Stomach (tissue), 19 donors: ENCODE measurements at places on chromosomes 7 and 10. TPM values are rescaled to one million over a fixed set of nuclear protein-coding genes. Genes with fewer than 3 reads are reported as not detected.
A peak's percentile ranks its signal among the peaks of the same experiment; 100 is the strongest.

GRM8 gene
- not detected for total RNA-seq

PGAM2 gene
- not detected for total RNA-seq

DNA sequence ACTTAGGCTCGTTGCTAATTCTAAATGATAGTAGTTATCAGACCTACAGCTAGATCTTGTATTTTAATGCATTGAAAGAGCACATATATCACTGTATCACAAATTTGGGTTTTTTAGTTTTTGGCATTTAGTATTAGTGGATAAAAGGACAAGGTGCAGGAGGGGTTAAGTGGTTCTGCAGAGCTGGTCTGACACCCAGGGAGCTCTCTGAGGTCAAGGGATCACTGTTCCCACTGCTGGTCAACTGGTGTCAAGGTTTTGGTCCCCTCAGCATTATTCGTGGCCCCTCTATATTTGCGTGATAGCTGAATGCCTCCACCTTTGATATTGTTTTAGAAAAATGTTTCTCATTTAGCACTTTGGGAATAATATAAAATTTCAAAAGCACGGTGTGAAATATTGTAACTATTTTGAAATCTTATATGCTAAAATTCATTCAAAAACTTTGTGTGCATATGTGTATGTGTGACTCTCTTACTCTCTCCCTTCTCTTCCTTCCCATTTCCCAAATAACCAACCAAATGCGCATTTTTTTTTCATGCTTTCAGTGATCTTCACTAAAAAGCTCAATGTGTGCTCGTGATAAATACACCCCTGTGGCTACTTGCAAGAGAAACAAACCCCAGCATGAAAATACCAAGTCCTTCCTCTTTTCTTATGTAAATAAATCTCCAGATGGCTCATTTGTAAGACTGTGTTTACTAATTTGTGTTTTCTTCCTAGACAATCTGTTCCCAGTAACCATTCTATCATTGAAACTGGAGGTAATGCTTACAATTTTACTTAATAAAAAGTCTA is 309.2 kb downstream of the FGFR2 start:
- DNase-seq, result no peak
- H3K27ac ChIP-seq, result no peak overlapping the region
- H3K4me1 ChIP-seq, result no peaks in the 10 kb centered on the region

NRG3 gene
- total RNA-seq, result 2.5 TPM

DNA sequence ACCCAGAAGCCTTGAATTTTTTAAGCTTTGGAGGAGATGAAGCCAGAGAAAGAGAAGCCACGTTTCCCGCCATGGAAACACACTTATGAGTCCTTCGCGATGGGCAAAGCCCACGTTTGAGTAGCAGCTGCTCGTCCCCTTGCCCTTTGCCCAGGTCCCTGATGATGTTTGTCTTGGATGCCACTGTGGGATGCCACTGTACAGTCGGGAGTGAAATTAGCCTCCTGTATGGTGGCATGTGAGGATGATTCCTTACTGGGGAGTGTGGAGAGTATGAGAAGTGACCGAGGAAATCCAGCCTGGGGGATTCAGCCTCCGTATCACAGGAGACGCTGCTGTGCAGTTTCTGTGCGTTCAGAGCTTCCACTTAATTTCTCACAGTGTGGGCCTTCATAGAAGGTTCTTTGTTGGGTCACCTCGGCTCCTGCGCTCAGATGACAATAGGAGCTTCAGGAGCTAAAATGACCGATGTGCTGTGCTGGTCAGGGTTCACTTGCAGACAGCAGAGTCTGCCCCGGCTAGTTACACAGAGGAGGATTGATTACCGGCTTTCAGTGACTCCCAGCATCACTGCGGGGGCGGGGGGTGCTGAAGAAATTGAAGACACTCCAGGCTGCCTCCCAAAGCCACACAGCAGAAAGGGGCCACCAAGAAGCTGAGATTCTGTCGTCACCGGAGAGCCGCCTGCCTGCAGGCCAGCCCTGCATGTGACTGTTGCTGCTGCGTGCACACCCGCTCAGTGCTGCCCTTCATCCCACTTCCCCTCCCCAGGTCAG is 122.1 kb upstream of the SFMBT2 start:
- no peak overlapping the region for H3K4me3 ChIP-seq
- no peaks in the 10 kb centered on the region for H3K36me3 ChIP-seq
- DNase-seq, result no peak
- H3K27ac ChIP-seq, result no peak overlapping the region
- H3K4me1 ChIP-seq, result no peaks in the 10 kb centered on the region

DNA sequence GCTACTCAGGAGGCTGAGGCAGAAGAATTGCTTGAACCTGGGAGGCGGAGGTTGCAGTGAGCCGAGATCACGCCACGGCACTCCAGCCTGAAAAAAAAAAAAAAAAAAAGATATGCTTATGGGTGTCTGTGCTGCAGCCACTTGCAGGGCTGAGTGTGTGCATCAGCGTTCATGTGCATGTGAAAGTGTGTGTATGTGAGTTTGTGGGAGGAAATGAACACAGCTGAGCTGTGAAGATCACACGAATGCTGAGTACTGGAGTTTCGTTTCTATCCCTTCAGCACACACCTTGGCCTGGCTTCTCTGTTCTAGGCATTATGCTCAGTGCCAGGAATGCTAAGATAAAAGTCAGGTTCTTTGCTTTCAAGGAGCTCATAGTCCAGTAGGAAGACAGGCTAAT is 12.0 kb upstream of the SVOPL start:
- no peaks in the 10 kb centered on the region for H3K4me1 ChIP-seq
- H3K27me3 ChIP-seq, result no peaks in the 10 kb centered on the region
- H3K27ac ChIP-seq, result no peak overlapping the region

GRCh38 chr10:75089634-75090033 is 21.8 kb upstream of the SAMD8 start:
- H3K27me3 ChIP-seq, result no peaks in the 10 kb centered on the region
- H3K27ac ChIP-seq, result no peak overlapping the region
- H3K36me3 ChIP-seq, result no peaks in the 10 kb centered on the region
- no peak for DNase-seq
- H3K4me3 ChIP-seq, result no peak overlapping the region

CFAP70 gene
- 2.2 TPM for total RNA-seq

OR2A1 gene
- not detected for total RNA-seq

DNA sequence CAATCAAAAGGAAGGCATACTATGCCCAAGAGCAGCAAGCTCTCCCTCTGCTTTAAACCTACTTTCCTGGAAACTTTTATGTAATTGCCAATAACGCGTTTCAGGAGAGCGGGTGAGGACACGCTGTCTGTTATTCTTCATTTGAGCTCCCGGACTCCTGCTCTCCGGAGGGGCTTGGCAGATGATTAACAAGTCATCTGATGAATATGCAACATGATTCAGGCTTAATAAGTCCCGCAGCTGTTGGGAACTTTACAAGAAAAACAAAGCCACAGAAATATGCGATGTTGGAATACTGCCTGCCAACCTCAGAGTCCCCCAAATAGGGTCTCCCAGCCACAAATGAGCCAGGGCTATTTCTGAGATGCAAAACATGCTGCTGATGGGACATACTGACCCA is 348.0 kb downstream of the GPAM start:
- peak; percentile 41 for DNase-seq
- no peak overlapping the region for H3K4me3 ChIP-seq
- H3K27ac ChIP-seq, result no peak overlapping the region
- no peaks in the 10 kb centered on the region for H3K27me3 ChIP-seq
- no peaks in the 10 kb centered on the region for H3K4me1 ChIP-seq
- H3K36me3 ChIP-seq, result no peaks in the 10 kb centered on the region

KCP gene
- total RNA-seq, result not detected

DNA sequence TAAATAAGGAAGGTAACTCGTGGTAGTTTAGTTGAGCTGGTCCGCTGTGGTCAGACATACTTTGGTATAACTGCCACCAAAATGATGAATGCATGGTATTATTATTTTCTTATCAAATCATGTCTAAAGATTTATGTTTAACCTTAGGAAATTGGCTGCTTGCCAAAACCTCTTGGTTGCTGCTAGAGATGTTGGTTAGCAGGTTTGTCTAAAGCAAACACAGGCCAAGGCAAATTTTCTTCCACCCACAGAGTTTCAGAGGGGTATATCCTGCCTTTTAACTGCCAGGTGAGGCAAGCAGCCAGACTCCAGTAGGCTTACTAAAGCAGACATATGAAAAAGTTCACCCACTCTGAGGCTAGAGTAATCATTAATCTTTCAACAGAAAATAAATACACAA is 101.4 kb downstream of the SEMA3E start:
- peak; percentile 72 for DNase-seq
- no peaks in the 10 kb centered on the region for H3K36me3 ChIP-seq
- peak overlapping the region; percentile 54 for H3K27ac ChIP-seq
- H3K27me3 ChIP-seq, result no peaks in the 10 kb centered on the region

- no peak overlapping the region for H3K4me3 ChIP-seq
- no peak for DNase-seq
- no peaks in the 10 kb centered on the region for H3K4me1 ChIP-seq
- H3K27ac ChIP-seq, result no peak overlapping the region
- no peaks in the 10 kb centered on the region for H3K36me3 ChIP-seq
- H3K27me3 ChIP-seq, result no peaks in the 10 kb centered on the region
Measured at GRCh38 chr7:141276031-141276430, 202.2 kb downstream of the TMEM178B start.

CACNA2D1 gene
- total RNA-seq, result 4.1 TPM

DNA sequence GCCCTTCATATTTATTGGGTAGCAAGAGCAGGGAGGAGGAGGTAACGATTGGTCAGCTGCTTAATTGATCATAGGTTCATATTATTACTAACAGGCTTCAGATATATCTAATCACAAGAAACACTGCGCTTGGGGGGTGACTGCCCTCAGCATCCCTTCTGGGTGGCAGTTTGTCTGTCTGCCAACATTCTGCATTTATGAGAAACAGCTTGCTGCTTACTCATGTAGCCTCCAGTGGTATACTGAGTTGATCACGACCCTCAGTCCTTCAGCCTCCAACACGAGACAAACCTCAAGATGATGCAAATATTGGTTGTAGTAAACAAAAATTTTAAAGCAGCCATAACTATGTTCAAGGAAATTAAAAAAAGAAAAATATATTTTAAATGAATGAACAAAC is 657.8 kb upstream of the PHF14 start:
- H3K36me3 ChIP-seq, result no peaks in the 10 kb centered on the region
- DNase-seq, result no peak
- H3K4me1 ChIP-seq, result no peaks in the 10 kb centered on the region
- H3K27me3 ChIP-seq, result no peaks in the 10 kb centered on the region

GRCh38 chr7:33129806-33130153 is 416 bp downstream of the BBS9 start:
- H3K4me3 ChIP-seq, result peak overlapping the region; percentile 85
- no peaks in the 10 kb centered on the region for H3K27me3 ChIP-seq
- DNase-seq, result no peak
- peaks cover 11% of the 10 kb centered on the region for H3K4me1 ChIP-seq

GRCh38 chr7:32059289-32060011 is 10.8 kb downstream of the PDE1C start:
- peak; percentile 20 for DNase-seq
- H3K4me1 ChIP-seq, result peaks cover 3% of the 10 kb centered on the region
- H3K36me3 ChIP-seq, result no peaks in the 10 kb centered on the region
- peak overlapping the region; percentile 15 for H3K4me3 ChIP-seq
- no peak overlapping the region for H3K27ac ChIP-seq

GRCh38 chr7:6117533-6117932 is 86.4 kb downstream of the ANKRD61 start:
- DNase-seq, result no peak
- H3K36me3 ChIP-seq, result peaks cover 42% of the 10 kb centered on the region
- no peak overlapping the region for H3K27ac ChIP-seq
- H3K27me3 ChIP-seq, result no peaks in the 10 kb centered on the region
- H3K4me3 ChIP-seq, result no peak overlapping the region

DNA sequence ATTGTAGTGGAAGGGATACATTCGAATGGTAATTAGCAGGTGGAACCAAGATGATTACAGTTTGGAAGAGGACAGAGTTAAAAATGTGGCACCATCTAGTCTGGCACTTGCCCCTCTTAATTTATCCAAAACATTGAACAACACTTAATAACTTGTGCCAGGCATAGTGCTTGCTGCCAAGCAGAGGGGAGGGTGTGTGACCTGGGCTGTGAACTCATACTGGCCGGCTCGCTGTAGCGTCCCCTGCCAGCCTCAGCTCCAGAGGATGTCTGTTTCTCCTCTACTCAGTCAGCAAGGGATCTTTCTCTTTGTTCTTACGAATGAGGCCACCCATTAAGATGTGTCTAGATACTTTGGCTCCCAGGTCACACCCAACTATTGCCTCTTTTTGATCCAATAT is 179.4 kb upstream of the INHBA start:
- H3K4me1 ChIP-seq, result no peaks in the 10 kb centered on the region
- H3K36me3 ChIP-seq, result no peaks in the 10 kb centered on the region
- no peaks in the 10 kb centered on the region for H3K27me3 ChIP-seq
- no peak for DNase-seq
- H3K27ac ChIP-seq, result peak overlapping the region; percentile 37

PALS2 gene
- 7.2 TPM for total RNA-seq

DNA sequence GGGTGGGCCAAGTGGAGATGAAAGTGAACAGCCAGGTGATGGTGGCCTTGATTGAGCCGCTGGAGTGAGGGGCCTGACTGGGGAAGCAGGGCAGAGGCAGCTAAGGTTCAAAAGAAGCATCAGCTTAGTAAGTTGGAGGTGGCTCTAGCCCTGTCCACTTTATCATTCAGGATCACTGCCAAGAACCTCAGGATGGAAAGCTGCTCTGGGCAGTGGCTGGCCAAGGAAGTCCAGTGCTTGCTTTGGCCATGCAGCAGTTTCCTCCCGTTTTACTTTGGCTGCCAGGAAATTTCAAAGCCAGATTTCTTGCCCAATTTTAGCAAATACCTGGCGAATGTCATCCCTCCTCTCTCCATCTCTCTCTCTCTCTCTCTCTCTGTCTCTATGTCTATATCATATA is 384.9 kb downstream of the PLXNA4 start:
- peaks cover 7% of the 10 kb centered on the region for H3K36me3 ChIP-seq
- no peaks in the 10 kb centered on the region for H3K27me3 ChIP-seq
- H3K4me3 ChIP-seq, result no peak overlapping the region

EGFR gene
- 31.7 TPM for total RNA-seq

DNA sequence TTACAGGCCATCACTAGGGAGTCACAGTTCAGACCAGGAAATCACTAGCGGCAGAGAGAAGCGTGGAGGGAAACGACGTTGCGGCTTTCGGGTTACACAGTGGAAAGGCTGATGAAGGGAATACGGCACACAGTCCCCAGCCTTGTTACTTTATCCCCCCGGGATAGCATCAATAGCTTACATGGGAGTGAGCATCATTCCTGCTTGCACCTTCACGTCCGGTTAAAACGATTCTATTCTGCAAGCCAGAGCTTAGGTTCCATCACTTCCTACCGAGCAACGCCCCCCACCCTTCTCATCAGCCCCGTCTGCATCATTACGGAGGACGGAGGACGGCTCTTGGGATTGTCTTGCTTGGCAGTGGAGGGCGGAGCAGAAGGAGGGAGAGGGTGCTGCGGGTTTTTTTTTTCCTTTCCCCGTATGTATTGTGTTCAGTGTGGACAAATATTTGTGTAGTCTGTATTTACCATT is 124.9 kb downstream of the CLEC2L start:
- peak overlapping the region; percentile 83 for H3K27ac ChIP-seq
- H3K4me1 ChIP-seq, result peaks cover 74% of the 10 kb centered on the region
- DNase-seq, result no peak

GRCh38 chr7:42448901-42449300 is 211.9 kb upstream of the GLI3 start:
- H3K27ac ChIP-seq, result no peak overlapping the region
- no peaks in the 10 kb centered on the region for H3K4me1 ChIP-seq
- H3K27me3 ChIP-seq, result no peaks in the 10 kb centered on the region
- no peak for DNase-seq
- H3K36me3 ChIP-seq, result no peaks in the 10 kb centered on the region

GRCh38 chr10:48507933-48508790 is 96.7 kb downstream of the ARHGAP22 start:
- no peaks in the 10 kb centered on the region for H3K4me1 ChIP-seq
- H3K4me3 ChIP-seq, result no peak overlapping the region
- H3K36me3 ChIP-seq, result no peaks in the 10 kb centered on the region
- DNase-seq, result peak; percentile 29

VPS50 gene
- 14.7 TPM for total RNA-seq
